ENCODE measurements at places on chromosomes 7 and 10. TPM values are rescaled to one million over a fixed set of nuclear protein-coding genes. Genes with fewer than 3 reads are reported as not detected.

GRCh38 chr10:61662794-61663259, at the start of gene CABCOCO1:
TSS of gene CABCOCO1 (plus strand) at chr10:61662929. CDS start at chr10:61662973, 44 bp downstream.
- peak; percentile 80 for DNase-seq

The DLG5 gene
- total RNA-seq = 19.5 TPM

DNA sequence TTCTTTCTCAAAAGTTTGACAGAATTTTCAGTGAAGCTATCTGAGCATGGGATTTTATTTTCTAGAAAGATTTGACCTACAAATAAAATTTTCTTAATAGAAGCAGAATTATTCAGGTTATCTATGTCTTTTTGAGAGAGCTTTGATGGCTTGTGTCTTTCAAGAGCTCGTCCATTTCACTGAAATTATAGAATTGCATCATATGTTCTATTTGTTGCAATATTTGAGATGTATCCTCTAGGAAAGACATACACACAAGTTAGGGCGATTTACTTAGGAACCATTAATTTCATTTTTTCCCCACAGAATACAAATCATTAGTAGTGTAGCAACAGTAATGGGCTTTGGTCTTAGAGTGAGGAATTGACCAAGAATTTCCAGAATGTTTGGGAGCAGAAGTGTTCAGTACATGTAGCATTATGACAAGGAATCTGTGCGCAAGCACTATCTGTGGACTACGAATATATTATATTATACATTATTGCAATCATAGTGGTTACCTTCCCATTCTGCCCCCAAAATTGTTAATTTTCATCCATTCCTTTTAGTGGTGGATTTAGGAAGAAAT, 12.8 kb upstream of the COL17A1 start:
- no peak for DNase-seq

GRCh38 chr7:123199883-123200282, at the start of gene SLC13A1:
TSS of gene SLC13A1 (minus strand) at chr7:123199969. CDS start at chr7:123199946, 23 bp downstream.
- DNase-seq = no peak

The CDH23 gene
- not detected for total RNA-seq

- no peak for DNase-seq
Measured at GRCh38 chr10:131088619-131089018, 222.9 kb downstream of the TCERG1L start.

- no peak for DNase-seq
Measured at GRCh38 chr10:71268758-71269157, 50.3 kb upstream of the SLC29A3 start.

GRCh38 chr10:13659887-13660550, 73.3 kb downstream of the PRPF18 start:
- peak; percentile 27 for DNase-seq

GRCh38 chr7:120114626-120115025, 158.3 kb upstream of the KCND2 start:
- no peak for DNase-seq

Measured in M059J (cell line).